ENCODE measurements at places on chromosomes 4 and X.
A peak's percentile ranks its signal among the peaks of the same experiment; 100 is the strongest.

- DNase-seq = no peak
These were observed 1070.1 kb downstream of the STPG2 start for GRCh38 chr4:97073194-97073593.

GRCh38 chrX:42472727-42473126 lies 305.2 kb downstream of the PPP1R2C start:
- DNase-seq = no peak

- DNase-seq = no peak
These were observed 196.4 kb upstream of the DDX53 start for GRCh38 chrX:22803353-22803752.

- DNase-seq = no peak
These were observed 797 bp downstream of the CD99L2 start for GRCh38 chrX:150897421-150898320.

DNA sequence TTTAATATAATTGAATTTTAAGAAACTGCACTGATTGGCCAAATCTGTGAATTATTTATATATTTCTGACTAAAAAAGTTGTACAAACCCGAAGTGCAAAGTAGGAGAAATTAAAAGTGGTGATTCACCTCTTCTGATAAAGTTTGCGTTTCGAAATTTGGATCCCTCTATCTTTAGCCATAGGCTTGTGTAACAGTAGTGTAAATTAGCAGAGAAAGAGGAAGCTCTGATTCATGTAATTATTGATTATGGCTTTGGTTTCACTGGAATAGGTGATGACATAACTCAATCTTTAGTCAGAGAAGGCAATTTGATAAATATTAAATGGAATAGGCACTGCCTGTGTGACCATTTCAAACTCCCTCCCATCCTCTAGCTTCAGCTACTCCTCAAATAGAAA lies 717.8 kb upstream of the PCDH7 start:
- DNase-seq = no peak

DNA sequence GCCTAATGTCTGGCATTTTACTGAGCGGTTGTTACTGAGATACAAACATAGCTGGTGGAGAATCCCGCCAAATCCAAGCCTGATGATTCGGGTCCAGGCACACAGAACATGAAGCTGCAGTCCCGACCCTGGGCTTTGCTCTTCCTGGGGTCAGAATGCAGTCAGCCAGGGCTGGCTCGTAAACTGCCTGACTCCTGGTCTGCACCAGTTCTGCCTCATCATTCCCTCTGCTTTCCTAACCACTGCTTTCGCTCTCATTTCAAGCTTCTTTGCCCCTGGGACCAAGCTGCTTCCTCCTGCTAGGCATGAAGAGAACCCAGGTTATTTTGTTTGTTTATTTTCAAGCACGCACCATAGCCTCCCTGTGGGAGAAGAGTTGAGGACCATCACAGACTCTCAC lies 39.3 kb downstream of the GATB start:
- DNase-seq = no peak

GRCh38 chr4:184955636-184956035 lies 62.7 kb upstream of the HELT start:
- DNase-seq = no peak

GRCh38 chrX:68829582-68830418 lies 979 bp downstream of the EFNB1 start:
- no peak for DNase-seq

GRCh38 chrX:9611436-9612145 lies 146.7 kb downstream of the TBL1X start:
- no peak for DNase-seq

GRCh38 chrX:31423609-31424189 lies 351.9 kb upstream of the FTHL17 start:
- peak; percentile 0 for DNase-seq

DNA sequence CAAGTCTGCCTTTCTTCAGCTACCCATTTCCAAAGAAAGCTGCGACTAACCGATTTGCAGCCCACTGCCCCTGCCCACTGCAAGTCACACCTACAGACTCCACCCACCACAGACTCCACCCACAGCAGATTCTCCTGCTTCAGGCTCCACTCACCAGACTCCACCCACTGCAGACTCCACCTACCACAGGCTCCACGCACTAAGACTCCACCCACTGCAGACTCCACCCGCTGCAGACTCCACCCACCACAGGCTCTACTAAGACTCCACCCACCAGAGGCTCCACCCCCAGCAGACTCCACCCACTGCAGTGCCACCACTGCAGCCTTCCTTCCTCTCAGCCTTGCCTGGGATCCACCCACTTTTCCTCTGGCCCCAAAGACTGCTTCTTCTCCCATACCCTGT lies 41.3 kb downstream of the ABLIM2 start:
- DNase-seq = no peak

GRCh38 chr4:183014361-183015084 lies 84.5 kb upstream of the WWC2 start:
- no peak for DNase-seq

GRCh38 chr4:41323179-41323578 lies 66.5 kb downstream of the UCHL1 start:
- DNase-seq = no peak

DNA sequence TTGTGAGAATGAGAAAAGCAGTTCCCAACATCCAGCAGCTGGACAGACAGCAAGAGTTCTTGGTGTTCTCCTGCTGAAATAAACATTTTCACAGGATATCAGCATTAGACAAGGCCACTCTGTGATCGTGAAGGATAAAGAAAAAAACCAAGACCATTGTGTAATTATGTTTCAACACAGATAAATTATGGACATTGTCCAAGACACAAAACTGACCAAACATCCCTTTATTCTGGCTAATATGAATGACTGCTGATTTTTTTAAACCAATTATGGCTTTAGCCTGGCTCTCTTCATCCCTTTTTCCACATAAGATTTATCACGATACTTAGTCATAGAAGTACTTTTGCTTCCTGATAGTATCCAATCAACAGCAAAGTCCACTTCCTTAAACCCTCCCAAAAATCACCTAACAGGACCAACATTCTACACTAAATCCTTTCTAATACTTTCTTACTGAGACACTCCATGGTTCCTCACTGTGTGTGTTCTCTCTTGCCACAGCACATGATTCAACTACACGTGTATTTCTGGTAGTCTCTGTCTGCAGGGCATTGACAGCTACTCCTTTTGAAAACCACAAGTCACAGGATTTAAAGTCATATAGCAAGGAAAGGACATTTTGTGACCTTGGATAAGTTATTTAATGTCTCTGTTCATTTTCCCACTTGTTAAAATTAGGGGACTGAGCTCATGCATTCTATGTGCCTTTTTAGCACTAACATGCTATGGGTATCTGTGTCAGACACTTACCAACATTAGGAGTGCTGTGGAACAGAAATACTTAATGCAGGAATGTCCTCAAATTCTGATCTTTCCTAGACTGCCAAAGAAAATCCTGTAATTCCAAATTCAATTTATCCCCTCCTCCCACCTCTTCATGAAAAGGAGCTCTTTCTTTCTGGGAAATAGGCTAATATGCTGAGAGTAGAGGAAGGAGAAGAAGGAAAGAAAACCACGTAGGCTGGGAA lies 137.2 kb upstream of the PGRMC2 start:
- DNase-seq = no peak

GRCh38 chr4:68718447-68719074 lies 48.1 kb upstream of the UGT2B15 start:
- DNase-seq = no peak

- no peak for DNase-seq
These were observed 76.5 kb downstream of the MED28 start for GRCh38 chr4:17690898-17691297.

DNA sequence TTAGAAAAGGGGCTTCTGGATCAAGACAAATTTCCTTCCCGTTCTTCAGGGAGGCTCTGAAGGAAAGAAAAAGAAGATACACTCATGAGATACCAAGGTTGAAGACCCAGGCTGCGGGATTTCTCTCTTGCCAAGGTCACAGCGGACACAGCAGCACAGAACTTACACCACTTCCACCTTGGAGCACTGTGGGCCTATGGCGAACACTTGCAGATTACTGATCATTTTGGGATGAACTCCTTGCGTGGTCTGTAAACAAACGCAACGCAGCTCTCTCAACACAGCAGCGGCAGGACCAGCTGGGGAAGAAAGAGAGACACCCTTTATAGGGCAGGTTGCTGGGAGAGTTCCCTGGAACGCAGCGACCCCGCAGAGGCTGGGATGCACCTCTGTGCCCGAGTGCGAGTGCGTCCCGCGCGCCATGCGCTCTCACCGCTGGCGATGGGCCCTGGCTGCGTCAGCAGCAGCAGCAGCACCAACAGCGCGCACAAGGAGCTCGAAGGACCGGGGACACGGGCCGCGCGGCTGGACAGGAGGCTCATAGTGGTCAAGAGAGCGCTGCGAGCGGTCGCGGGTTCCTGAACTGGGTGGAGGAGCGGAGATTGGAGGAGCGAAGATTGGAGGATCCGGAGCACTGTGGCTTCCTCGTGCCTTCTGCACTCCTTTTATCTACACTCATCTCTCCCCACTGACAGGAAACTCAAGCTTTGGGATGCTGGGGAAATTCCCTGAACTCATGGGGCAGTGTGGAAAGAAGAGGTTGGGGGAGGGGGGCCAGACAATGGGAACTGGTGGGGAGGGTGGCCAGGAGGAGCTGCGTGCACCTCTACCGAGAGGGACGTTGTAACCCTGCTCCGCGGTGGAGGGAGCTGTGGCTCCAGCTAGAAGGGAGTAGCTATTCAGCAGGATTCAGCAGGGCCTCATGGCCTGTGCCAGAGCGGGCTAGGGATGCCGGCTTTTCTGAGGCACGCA lies at the start of gene CXCL5:
Gene CXCL5 (minus strand): TSS at position 638 of the 972 bp plus-strand sequence. CDS start 96 bp downstream, at position 542.
- no peak for DNase-seq

DNA sequence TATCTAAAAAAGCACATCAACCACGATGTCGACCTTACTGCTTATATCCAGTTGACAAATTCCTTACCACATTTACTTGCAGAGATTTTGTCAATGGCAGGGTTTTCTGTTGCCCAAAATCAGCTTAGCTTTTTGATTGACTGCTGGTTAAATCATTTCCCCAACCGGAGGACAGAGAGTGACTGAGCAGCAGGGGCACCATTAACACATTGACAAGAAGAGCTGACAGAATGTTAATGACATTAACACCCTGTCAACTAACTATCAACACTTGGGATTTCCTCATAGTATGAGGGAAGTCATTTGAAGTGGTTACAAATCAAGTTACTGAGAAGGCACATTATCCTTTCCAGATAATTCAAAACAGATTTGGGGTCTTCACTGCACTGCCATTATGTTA lies 368.4 kb downstream of the RPA4 start:
- no peak for DNase-seq

DNA sequence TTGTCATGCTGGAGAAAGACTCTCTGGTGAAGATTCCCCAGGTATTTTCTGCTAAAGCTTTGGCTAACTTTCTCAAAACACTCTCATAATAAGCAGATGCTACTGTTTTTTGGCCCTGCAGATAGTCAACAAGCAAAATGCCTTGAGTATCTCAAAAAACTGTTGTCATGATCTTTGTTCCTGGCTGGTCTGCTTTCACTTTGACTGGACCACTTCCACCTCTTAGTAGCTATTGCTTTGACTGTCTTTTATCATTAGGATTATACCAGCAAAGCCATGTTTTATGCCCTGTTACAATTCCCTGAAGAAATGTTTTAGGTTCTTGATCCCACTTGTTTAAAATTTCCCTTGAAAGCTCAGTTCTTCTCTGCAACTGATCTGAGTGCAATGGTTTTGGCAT lies 231.5 kb downstream of the SLC7A11 start:
- no peak for DNase-seq

DNA sequence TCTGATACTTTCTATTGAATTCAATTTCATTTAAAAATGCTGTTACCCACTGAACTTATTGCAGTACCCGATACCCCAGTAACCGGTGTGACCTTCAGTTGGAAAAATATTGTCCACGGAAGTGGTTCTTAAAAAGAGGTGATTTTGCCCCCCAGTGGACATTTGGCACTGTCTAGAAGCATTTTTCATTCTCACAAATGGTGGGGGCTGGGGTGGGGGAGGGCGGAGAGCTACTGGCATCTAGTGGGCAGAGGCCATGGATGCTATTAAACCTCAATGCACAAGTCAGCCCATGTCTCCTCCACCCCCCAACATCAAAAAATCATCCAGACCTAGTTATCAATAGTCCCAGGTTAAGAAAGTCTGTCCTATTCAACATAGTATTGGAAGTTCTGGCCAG lies 19.6 kb upstream of the CHM start:
- no peak for DNase-seq

DNA sequence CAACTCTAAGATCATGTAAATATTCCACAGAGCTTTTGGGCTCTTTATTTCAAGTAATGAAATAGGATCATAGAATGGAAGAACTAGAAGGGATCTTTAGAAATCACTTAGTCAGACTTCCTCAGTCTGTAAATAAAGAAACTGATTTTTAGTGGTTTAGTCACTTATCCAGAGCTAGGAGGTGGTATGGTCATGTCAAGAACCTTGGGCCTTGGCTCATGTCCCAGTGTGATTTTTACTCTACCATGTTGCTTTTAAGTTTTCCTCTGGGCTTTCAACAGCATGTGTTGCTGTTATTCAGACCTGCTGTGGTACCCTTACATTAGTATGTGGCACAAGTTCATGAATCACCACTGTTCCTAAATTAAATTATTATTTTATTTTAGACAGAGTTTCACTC lies 184.9 kb downstream of the FRAS1 start:
- DNase-seq = no peak

DNA sequence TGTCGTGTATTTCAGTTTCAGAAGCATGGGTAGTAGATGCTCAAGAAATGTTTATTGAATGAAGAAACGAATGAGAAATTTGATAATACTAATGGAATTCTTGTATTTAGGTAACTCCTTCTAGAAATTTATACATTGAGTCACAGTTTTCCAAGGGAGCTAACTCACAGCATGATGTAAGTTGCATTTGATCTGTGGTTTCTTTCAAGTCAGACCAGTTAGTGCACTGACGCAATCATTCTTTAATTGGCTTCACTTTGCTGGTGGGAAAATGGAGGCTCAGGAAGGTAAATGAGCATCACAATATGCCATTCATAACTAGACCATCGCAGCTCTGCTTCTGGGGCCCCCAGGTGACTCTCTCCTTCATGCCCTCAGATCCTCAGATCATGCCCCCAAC lies 17.3 kb upstream of the CWH43 start:
- no peak for DNase-seq

DNA sequence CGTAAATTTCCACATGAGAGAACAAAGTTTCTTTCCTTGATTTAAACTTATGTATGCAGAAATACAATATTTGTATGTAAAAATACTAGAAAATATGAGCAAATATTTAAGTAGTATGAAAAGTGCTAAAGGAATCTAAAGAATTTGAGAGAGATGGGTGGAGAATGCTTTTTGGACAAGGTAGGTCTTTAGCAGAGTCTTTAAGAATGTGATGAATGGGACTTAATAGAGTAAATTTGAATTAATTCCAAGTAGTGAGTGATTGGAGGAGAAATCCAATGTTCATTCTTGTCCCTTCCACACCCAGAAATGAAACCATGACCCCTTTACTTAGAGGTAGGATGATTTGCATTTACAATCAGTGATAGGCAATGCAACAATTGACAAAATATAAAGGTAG lies 570.9 kb upstream of the ZFP42 start:
- no peak for DNase-seq

GRCh38 chrX:94676285-94676684 lies 1002.3 kb downstream of the FAM133A start:
- no peak for DNase-seq

GRCh38 chr4:139786494-139787354 lies 121.1 kb downstream of the MGST2 start:
- DNase-seq = no peak

GRCh38 chr4:8215001-8215427 lies 15.9 kb downstream of the SH3TC1 start:
- no peak for DNase-seq

- no peak for DNase-seq
These were observed 23.4 kb downstream of the CCNI start for GRCh38 chr4:77052352-77052751.

All from substantia nigra (tissue), 51 donors.